ENCODE measurements at places on chromosomes 1 and 21.

GRCh38 chr1:244368279-244368678 is 83.4 kb downstream of the ADSS2 start:
- H3K27me3 ChIP-seq = no peaks in the 10 kb centered on the region
- no peak for DNase-seq
- no peaks in the 10 kb centered on the region for H3K36me3 ChIP-seq
- H3K4me1 ChIP-seq = peaks cover 4% of the 10 kb centered on the region
- H3K27ac ChIP-seq = no peak overlapping the region
- H3K4me3 ChIP-seq = no peak overlapping the region

- H3K27ac ChIP-seq = no peak overlapping the region
- no peak overlapping the region for H3K4me3 ChIP-seq
- DNase-seq = no peak
- no peaks in the 10 kb centered on the region for H3K27me3 ChIP-seq
- H3K36me3 ChIP-seq = no peaks in the 10 kb centered on the region
Measured at GRCh38 chr1:245085508-245086095, 69.2 kb upstream of the KIF26B start.

DNA sequence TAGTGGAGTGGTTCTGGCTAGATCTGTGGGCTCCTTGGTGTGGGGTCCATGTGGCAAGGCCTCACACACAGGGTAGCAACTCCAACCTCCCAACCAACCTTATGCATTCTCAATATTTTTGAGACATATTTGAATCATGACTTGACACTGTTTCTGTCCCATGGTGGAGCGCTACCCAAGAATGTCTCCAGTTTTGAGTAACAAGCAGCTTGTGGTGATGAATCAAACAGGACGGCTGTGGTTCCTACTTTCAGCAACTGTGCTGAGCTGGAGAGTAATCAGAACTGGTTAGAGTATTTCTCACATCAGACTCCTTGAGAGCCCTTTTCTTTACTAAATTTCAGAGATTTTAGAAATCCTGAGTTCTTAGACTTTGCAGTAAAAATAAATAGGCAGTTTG is 3.1 kb downstream of the LCE3D start:
- H3K4me1 ChIP-seq = peaks cover 8% of the 10 kb centered on the region
- no peak overlapping the region for H3K27ac ChIP-seq
- no peaks in the 10 kb centered on the region for H3K36me3 ChIP-seq
- H3K27me3 ChIP-seq = peaks cover 13% of the 10 kb centered on the region

DNA sequence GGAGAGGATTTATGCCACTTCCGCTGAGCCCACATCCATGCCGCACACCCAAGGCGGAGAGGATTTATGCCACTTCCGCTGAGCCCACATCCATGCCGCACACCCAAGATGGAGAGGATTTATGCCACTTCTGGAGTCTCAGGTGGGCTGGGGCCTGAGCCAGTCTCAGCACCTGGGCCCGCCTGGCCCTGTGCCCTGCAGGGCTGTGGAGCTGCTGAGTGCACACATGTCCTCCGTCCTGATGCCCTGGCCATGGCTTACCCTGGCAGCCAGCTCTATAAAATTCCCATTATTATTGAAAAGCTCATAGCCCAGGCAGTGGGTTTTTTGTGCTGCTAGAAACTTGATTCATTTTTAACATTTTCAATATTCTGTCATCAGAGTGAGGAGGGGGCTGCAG is 89.8 kb upstream of the TMEM51 start:
- no peak overlapping the region for H3K27ac ChIP-seq
- no peak overlapping the region for H3K4me3 ChIP-seq
- peaks cover 2% of the 10 kb centered on the region for H3K4me1 ChIP-seq
- DNase-seq = no peak
- no peaks in the 10 kb centered on the region for H3K27me3 ChIP-seq
- H3K36me3 ChIP-seq = no peaks in the 10 kb centered on the region
